Lung microvascular endothelial cell (primary cell): ENCODE measurements at places on chromosomes 7 and 10. TPM values are rescaled to one million over a fixed set of nuclear protein-coding genes. Genes with fewer than 3 reads are reported as not detected.
A peak's percentile ranks its signal among the peaks of the same experiment; 100 is the strongest.

Gene RTKN2
- total RNA-seq: under 0.01 TPM in 2 replicates

GRCh38 chr7:55366461-55367070 lies 1.4 kb downstream of the LANCL2 start:
- peak; percentile 40 for DNase-seq

GRCh38 chr7:98317366-98318040 lies 36.0 kb downstream of the BRI3 start:
- no peak for DNase-seq

Gene LRMDA
- 8.1 and 17.3 TPM in 2 replicates for total RNA-seq

Gene PTPN20
- under 0.01 and 1.4 TPM in 2 replicates for total RNA-seq

GRCh38 chr7:5455581-5456219 lies 32.1 kb upstream of the TNRC18 start:
- no peak for DNase-seq

Gene SPDYE2B
- not detected in 2 replicates for total RNA-seq
